ENCODE measurements at places on chromosomes 1 and 21.
A peak's percentile ranks its signal among the peaks of the same experiment; 100 is the strongest.

- DNase-seq = no peak
Measured at GRCh38 chr1:247448107-247448791, 9.7 kb downstream of the OR2B11 start.

- DNase-seq = no peak
Measured at GRCh38 chr1:31753707-31754349, 10.3 kb downstream of the ADGRB2 start.

- no peak for DNase-seq
Measured at GRCh38 chr1:232835166-232835565, 29.9 kb downstream of the MAP10 start.

GRCh38 chr1:3297756-3298155 lies 156.7 kb upstream of the ARHGEF16 start:
- no peak for DNase-seq

DNA sequence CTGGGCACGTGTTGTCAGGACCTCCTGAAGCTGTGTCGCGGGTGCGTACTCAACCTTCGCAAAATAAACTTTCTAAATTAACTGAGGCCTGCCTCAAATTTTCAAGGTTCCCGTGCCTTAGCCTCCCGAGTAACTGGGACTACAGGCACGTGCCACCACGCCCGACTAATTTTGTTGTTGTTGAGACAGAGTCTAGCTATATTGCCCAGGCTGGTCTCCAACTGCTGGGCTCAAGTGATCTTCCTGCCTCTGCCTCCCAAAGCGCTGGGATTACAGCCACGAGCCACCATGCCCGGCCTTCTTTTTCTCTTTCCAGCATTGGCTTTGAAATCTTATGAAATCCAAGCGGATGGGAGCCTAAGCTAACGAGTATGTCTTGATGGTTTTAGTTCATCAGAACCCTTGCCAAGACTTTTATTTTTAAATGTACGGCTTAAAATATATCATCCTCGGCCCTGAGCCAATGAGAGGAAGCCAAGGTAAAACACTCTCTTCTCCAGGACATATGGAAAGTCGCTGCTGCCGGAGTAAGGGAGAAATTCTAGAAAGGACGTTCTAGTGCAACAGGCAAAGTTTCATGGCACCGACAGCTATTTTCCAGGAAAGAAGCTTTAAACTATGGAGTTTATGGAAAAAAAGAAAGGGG lies 12.7 kb upstream of the ERVH48-1 start:
- DNase-seq = peak; percentile 48

GRCh38 chr1:234645964-234646363 lies 36.0 kb upstream of the IRF2BP2 start:
- no peak for DNase-seq

- DNase-seq = no peak
Measured at GRCh38 chr1:206089341-206089740, 27.8 kb downstream of the AVPR1B start.

GRCh38 chr21:24050231-24050630 lies 1557.0 kb downstream of the MRPL39 start:
- DNase-seq = no peak

GRCh38 chr1:101435831-101436511 lies 199.2 kb downstream of the S1PR1 start:
- no peak for DNase-seq

DNA sequence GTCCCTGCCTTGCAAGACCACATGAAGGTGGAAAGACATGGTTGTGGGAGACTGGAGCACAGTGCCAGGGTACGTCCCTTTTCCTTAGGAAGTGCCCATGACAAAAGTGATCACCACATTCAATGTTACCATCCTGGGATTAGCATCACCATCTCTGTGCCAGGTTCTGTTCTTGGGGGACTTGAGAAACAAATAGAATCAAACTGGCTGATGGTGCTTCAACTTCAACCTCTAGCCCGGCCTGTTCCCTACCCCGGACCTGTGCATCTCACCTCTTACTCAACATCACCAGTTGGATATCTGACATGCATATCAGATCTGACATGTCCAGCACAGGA lies 153.3 kb downstream of the GRIK3 start:
- peak; percentile 32 for DNase-seq

DNA sequence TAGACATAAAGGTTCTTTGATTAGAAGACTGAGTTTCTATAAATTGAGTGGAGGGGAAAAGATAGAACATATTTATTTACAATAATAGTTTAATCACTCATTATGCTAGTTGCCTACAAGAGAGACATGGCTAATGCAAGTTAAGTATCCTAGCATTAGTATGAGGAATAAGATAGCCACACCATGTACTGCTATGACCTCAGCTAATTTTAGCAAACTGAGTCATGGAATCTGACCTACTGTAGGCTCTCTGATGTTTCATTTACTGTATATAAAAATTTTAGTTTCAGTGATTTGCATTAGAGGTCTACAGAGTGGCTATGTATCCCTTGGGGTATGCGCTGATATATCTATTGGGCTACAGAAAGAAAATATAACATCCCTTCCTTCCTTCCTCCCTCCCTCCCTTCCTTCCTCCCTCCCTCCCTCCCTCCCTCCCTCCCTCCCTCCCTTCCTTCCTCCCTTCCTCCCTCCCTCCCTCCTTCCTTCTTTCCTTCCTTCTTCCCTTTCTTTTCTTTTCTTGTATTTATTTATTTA lies 5.8 kb downstream of the AGL start:
- DNase-seq = no peak

GRCh38 chr1:55490547-55490946 lies 275.4 kb upstream of the USP24 start:
- no peak for DNase-seq

GRCh38 chr1:159171254-159171687 lies at the start of gene CADM3:
Gene CADM3, plus strand, starts transcription at chr1:159171615. Its CDS starts 151 bp downstream, at chr1:159171766.
- no peak for DNase-seq

DNA sequence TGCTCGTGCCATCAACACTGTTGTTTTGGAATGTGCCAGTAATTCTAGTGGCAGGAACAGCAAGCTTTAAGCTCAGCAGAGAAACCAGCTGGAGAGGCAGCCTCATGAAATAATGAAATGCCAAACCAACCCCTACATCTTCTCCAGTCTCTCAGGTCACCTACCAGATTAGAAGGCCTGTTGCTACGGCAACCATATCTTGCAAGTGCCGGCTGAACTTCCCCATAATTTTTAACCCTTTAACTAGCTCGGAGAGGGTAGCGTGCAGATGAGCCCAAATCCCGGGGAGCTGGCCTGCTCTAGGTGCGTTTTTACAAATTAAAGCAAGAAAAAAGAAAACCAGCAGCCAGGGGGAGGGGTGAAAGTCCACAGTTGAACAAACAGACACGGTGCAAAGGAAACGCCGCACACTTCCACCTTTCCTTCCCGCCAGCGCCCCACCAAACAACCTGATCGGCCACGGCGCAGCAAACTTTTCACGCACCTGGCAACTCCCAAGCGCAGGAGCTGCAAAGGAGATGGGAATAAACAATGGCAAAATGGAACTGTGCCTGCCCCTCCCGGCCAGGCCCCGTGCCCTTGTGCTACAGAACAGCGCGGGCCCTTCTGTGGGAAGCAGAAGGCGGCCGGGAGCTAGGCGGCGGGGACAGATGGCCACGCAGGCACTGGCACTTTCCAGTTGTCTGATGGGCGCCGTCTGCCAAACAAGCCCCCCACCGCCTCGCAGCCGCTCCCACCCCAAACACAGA lies 50.1 kb downstream of the SSBP3 start:
- DNase-seq = no peak

DNA sequence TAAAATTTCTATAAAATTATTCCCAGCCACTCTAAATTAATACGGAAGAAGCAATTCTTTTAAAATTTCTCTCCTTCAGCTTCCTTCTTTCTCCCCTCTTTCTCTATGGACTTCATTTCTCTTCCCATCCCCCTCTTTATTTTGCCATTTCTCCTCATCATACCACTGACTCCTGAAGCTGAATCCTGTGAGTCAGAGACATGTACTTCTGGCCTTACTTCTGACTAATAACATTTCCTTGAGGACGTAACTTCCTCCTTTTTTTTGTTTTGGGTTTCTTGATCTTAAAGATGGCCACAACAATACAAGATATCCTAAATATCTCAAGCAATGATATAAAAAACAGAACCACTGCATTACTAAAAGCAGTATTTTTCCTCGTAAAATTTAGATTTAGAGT lies 63.6 kb upstream of the DENND1B start:
- no peak for DNase-seq

- no peak for DNase-seq
Measured at GRCh38 chr1:40897513-40897912, 35.4 kb upstream of the CITED4 start.

GRCh38 chr1:170790175-170790574 lies 126.2 kb downstream of the PRRX1 start:
- no peak for DNase-seq

GRCh38 chr1:147840909-147841308 lies 61.7 kb upstream of the GJA8 start:
- DNase-seq = no peak

DNA sequence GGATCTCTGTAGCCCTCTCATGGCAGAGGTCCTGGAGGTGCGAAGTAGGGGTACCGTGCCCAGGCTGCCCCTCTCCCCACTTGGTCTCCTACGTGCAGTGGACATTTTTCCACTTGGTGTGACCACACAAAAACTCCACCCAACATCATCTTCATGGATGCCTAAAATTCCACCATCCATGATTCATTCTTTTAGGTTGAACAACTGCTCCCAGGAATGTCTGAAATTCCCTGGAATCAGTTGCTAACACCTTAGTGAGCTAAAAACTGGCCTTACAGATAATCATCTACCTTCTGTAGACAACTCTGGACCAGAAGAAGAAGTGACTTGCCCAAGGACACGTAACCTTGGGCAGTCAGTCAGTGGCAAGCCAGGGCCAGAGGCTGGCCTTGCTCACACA lies 32.1 kb upstream of the CLIC4 start:
- DNase-seq = no peak
